ENCODE measurements at places on chromosomes 2 and 18. TPM values are rescaled to one million over a fixed set of nuclear protein-coding genes. Genes with fewer than 3 reads are reported as not detected.

DNA sequence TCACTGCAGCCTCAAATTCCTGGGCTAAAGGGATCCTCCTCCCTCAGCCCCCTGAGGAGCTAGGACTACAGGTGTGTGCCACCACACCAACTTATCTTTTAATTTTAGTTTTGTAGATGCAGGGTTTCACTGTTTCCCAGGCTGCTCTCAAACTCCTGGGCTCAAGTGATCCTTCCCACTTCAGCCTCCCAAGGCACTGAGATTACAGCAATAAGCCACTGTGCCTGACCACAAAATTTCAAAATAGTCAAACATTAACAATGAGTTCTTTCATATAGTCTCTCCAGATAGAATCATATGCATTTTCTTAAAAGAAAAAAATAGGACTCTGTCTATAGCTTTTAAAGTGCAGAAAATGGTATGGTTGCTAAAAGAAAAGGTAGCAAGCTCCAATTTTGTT is 24.9 kb upstream of the PID1 start:
- DNase-seq, result no peak

DNA sequence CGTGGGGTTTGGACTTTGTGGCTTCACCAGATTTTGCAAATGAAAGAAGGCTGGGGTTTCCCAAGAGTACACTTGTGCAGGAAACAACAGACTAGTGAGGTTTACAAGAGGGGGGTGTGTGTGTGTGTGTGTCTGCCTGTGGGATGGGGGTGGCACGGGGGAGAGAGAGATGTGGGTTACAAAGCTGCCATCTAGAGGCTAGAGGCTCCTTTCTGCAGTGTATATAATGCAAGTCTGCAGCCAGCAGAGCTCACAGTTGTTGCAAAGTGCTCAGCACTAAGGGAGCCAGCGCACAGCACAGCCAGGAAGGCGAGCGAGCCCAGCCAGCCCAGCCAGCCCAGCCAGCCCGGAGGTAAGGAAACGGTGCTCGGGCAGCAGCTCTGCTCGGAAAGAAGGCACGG is at the start of gene ACKR3:
Gene ACKR3, plus strand, starts transcription at position 253 of the 401 bp plus-strand sequence. CDS start 10,641 bp downstream, outside the sequence.
- peak; percentile 21 for DNase-seq

- DNase-seq, result no peak
Measured at GRCh38 chr18:33317640-33318039, 122.9 kb downstream of the CCDC178 start.

- no peak for DNase-seq
Measured at GRCh38 chr2:222919841-222920526, 59.1 kb downstream of the ACSL3 start.

The KIAA2012 gene
- total RNA-seq, result not detected

The SRD5A2 gene
- not detected for total RNA-seq

DNA sequence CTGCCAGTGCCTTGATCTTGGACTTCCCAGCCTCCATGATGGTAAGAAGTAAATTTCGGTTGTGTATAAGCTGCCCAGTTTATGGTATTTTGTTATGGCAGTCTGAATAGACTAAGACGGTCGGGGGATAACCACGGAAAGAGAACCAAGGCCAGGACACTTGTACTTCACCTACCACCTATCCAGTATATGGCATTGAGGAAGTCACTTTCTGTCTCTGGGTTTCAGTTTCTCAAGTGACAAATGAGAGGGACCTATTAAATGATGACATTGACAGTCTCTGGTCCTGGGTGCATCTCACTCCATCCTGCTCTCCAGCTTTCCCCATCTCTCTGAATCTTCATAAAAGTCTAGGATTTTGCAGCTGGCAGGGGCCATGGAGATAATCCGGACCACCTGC is 183.8 kb upstream of the MSH6 start:
- no peak for DNase-seq

GRCh38 chr2:4221434-4221833 is 518.1 kb downstream of the DCDC2C start:
- DNase-seq, result no peak

- no peak for DNase-seq
Measured at GRCh38 chr2:12343141-12343540, 373.6 kb upstream of the TRIB2 start.

The HTR2B gene
- not detected for total RNA-seq

The PMAIP1 gene
- total RNA-seq, result 66.7 TPM

DNA sequence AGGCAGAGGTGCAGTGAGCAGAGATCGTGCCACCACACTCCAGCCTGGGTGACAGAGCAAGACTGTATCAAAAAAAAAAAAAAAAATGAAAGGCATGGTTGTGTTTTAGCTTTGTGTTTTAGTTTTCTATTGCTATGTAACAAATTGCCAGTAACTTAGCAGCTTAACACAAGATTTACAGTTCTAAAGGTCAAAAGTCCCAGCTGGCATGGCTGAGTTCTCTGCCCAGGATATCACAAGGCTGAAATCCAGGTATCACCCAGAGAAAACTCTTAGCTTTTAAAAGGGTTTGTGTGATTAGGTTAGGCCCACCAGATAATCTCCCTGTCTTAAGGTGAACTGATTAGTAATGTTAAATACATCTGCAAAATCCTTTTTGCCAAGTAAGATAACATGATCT is 107.7 kb upstream of the YPEL5 start:
- DNase-seq, result no peak

- no peak for DNase-seq
Measured at GRCh38 chr2:18182861-18183260, 304.4 kb downstream of the KCNS3 start.

The GCG gene
- total RNA-seq, result not detected

- DNase-seq, result no peak
Measured at GRCh38 chr2:149653831-149654445, 66.4 kb upstream of the MMADHC start.

GRCh38 chr2:33144243-33144642 is 197.5 kb downstream of the LTBP1 start:
- DNase-seq, result no peak

GRCh38 chr2:73821227-73821626 is 7.5 kb upstream of the STAMBP start:
- DNase-seq, result no peak

The HOXD4 gene
- total RNA-seq, result 0.61 TPM

DNA sequence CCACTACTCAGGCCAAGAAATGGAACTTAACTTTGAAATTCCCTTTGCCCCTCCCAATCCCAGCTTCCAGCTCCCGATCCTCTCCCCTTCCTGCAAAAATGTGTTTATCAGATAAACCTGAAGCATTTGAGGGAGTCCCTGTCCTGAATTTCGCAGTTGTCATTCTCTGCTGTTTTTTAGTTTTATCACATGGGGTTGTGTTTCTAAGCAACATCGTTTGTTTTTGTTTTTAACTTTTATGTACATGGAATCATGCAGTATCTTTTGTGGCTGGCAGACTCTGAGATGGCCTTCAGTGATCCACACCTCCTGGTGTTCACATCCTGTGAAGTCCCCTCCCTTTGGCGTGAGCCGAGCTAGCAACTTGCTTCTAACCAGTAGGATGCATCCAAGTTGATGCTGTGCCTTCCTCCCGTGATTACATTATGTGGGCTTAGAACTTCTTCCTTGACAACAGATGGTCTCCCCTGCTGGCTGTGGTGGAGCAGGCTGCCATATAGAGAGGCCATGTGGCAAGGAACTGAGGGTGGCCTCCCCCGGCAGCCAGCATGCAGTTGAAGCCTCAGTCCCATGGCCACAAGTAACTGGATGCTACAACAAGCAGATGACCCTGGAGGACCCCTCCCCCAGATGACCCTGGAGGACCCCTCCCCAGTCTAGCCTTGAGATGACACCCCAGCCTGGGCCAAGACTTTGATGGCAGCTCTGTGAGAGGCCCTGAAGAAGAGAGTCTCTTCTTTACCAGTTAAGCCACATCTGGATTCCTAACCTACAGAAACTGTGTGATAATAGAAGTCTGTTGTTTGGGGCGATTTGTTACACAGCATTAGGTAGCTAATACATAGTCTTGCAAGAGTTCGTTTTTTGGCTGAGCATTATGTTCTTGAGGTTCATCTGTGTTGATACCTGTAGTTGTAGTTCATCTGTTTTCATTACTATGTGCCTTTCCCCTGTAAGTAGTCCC is 27.7 kb downstream of the SH3BP4 start:
- no peak for DNase-seq

DNA sequence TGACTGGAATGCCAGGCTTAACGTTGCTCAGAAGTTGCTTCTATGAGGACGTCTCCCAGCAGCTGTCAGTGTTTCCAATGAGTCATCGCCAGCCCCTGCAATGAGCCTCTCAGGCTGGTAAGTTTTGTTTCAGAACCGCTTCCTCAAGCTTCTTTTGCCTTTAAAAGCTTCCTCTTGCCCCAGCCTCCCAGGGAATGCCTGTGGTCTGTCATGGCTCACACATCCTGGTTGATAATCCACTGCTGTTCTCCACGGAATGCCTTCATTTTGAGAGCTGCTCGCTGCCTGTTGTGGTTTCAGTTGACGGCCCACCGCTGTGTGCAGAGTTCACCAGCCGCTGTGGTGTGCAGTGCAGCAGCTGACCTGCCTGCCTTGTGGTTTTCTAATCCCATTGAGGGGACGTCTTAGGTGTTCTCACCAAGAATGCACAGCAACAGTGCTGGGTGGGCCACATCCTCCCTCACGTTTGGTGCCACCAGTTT is 96.4 kb downstream of the RTP5 start:
- DNase-seq, result peak; percentile 71

The DQX1 gene
- total RNA-seq, result 0.98 TPM

The FHL2 gene
- total RNA-seq, result 86.6 TPM

The FSIP2 gene
- total RNA-seq, result not detected

GRCh38 chr2:5387406-5387805 is 304.8 kb upstream of the SOX11 start:
- no peak for DNase-seq

DNA sequence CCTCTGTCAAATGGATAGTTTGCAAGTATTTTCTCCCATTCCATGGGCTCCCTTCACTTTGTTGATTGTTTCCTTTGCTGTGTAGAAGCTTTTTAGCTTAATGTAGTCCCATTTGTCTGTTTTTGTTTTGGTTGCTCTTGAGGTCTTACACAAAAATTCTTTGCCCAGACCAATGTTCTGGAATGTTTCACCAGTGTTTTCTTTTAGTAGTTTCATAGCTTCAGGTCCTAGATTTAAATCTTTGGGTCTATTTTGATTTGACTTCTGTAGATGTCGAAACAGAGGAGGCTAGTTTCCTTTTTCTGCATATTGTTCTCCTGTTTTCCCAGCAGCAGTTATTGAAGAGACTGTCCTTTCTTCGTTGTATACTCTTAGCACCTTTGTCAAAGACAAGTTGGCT is 351.6 kb downstream of the PTPRM start:
- no peak for DNase-seq

DNA sequence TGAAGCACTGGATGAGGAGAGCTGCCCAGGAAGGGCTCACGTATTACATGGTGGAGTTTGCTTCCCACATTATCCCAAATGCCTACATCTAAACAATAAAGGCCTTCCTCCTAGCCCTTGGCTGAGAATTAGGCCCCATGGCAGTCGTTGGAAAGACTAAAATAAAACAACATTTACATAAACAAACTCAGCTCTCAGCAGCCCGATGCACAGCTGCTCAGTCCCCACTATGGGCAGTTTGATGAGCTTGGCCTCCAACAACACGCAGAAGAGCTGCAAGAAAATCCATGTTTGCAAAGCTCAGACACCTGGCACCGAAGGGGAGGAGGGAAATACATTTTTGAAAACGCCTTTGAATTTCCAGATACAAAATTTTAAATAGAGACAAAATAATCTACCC is 352.4 kb downstream of the EIPR1 start:
- no peak for DNase-seq

- peak; percentile 40 for DNase-seq
Measured at GRCh38 chr2:182650704-182651103, 65.4 kb upstream of the DNAJC10 start.

The TXNDC2 gene
- total RNA-seq, result 0.12 TPM

- DNase-seq, result no peak
Measured at GRCh38 chr2:32947076-32947483, 327 bp downstream of the LTBP1 start.

DNA sequence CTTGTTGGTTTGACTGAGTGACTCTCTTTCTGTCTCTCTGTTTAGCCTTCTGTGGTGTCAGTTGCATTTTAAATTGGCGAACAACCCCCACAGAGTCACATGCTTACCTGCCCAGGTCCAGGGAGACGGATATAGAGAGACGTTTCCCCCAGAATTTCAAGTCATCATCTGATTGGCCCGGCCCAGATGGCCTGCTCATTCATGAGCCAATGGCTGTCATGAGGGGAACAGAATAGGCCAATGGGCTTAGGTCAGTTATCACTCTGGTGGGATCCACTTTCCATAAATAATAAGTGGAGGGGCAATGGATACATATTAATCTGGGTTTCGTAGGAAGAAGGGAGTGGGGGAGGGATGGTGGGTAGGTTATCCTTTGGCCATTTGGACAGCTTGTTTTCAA is 150.0 kb upstream of the SPRED2 start:
- no peak for DNase-seq

DNA sequence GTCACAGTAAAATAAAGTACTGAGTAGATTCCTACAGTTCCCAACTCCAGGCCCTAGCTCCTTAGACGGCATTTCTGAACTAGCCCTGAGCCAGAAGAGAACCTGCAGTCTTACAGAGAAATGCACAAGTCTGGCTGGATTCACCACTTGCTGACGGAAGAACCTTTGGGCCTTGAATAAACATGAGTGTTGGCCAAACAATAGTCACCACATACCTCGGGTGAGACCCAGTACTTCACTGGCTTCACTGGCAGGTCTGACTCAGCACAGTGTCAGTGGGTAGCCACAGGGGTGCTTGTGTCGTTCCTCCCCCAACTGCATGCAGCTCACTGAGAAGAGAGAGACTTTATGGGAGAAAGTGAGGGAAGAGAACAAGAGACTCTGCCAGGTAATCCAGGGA is 88.9 kb downstream of the TMEM185B start:
- DNase-seq, result peak; percentile 37

The NPPC gene
- total RNA-seq, result 0.52 TPM

GRCh38 chr18:48595703-48596218 is 56.9 kb downstream of the CTIF start:
- no peak for DNase-seq

DNA sequence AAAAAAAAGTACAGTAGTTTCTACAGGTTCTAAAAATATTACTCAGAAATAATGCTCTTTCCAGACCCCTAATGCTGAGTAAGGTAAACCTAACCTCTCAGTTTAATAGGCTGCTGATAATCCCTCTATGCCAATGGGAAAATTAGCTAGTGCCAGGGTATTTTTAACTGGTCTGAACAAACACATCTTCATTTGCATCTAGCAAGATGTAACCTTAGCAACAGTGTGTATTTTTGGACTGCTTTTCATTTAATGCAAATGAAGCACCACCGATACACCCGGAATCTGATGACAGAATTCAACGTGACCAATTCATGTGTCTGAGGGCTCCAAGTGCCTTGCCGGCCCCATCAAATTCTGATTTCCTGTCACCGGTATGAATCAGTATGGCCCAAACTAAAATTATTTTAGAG is 47.4 kb upstream of the CYRIA start:
- DNase-seq, result no peak

The CPLX4 gene
- not detected for total RNA-seq

- DNase-seq, result no peak
Measured at GRCh38 chr2:191029280-191029950, 15.4 kb upstream of the STAT1 start.
